ENCODE measurements at places on chromosomes 11 and 22.

DNA sequence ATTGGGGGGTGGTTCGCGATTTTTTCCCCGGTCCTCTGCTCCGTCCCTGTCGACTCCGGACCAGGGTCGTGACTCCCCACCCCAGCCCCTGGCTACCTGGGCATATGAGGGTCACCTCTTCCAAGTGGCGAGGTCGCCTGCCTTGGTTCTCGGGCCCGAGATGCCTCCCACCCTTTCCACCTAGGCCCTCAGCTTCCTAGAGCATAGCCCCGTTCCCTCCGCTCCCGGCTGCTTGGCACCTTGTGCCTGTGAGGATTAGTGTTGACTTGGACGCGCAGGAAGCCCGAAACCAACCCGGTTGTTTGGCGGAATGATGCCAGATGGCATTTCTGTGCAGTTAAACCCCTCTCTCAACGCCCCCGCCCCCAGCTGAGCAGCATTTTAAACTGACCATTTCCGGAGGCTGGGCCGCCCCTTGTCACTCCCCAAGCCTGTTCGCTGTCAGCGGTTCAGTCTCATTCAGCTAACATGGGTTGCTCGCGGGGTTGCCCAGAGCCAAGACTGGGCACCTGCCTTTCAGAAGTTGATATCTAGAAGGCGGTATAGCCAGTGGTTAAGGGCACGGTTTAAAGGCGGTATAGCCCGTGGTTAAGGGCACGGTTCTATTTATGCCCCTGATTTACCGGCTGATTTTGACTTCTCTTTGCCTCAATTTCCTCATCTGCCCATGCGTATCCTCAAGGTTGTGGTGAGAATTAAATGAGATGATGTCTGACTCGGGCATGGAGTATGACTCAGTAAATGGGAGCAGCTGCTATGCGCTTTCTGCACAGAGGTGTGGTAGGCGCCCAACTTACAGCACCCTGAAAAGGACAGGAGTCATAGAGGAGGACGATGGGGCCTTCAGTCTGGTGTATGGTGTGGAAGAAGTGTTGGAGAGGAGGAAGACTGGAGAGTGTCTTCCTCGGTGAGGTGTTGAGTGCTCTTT lies 639 bp downstream of the INCENP start:
- no peak for ATAC-seq

- no peak for ATAC-seq
Observed at GRCh38 chr11:16512198-16512898, 156.0 kb upstream of the SOX6 start.

DNA sequence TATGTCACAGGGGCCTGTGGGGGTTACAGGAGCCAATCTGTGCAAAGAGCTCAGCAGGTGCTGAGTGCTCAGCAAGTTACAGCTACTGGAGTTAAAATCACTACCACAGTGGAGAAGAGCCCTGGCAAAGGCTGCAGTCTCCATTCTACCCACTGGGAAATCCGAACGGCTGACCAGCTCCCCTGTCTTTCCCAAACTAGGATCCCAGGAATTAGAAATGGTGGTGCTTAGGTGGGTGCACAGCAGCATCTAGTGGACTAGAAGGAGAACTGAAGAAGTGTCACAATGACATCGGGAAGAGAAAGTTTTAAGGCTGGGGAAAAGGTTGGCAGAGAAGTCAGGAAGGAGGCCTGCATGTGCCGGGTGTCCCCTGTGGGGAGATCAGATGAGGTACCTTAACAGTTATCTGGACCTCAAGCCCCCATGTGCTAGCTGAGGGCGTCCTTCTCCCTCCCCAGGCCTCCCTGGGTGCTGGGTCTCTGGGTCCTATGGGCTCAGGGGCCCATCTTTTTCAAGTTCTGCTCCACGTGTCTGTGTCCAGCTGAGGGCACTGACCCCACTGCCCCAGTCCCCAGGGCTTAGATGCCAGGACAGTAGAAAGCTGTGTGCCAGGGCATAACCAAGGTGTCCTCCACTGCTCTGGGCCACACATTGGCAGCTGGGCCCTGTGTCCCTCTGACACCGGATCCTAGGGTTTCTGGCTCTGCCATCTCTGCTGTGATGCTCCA lies 1.9 kb downstream of the PIWIL3 start:
- no peak for ATAC-seq

- ATAC-seq: no peak
Observed at GRCh38 chr11:56693428-56693827, 5.5 kb upstream of the OR9G1 start.

DNA sequence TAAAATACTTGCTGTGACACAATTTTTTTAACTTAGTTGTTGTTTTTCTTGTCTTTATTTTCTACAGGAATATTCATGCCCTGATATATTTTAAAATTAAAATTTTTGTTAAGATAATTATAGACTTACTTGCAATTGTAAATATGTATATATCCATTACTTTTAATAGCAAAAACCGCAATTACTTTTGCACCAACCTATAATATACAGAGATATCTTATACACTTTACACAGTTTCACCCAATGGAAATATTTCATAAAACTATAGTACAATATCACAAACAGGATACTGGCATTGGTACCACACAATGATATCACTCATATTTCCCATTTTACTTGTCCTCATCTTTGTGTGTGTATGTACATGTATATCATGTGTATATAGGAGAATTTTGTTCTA lies 188.8 kb downstream of the DLG2 start:
- no peak for ATAC-seq

DNA sequence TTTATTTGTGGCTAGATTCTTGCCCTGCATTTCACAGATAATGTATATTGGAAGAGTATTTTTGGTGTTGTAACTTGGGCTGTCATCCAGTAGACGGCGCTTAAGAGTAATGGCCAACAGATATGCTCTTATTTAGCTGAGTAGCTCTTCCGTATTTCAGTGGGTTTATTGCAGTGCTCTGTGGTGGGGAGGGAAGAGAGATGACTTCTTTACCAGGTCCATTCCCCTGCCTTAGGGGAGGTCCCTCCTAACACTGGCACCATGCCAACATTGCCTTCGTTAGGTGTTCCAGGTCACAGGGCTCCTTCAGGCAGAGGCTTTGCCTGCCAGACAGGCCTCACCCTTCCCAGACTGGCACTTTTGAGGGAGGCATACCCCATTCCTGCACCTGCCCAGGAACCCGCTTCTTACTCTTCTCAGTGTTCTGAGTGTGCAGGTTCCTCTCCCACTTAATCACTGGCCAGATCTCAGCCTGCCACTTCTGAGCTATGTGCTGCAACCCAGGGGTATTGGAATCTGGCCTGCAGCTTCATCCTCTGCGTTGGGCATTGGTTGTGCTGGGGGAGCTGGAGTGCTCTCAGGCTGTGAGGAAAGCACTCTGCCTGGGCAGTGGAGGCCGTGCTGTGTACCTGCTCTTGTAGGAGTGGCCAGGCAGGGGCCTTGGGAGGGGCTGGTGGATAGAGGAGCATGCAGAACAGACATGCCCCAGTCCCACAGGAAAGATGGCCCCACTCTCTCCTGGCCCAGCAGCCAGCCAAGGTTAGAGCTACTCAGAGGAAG lies 29.4 kb upstream of the SLN start:
- peak; percentile 10 for ATAC-seq

DNA sequence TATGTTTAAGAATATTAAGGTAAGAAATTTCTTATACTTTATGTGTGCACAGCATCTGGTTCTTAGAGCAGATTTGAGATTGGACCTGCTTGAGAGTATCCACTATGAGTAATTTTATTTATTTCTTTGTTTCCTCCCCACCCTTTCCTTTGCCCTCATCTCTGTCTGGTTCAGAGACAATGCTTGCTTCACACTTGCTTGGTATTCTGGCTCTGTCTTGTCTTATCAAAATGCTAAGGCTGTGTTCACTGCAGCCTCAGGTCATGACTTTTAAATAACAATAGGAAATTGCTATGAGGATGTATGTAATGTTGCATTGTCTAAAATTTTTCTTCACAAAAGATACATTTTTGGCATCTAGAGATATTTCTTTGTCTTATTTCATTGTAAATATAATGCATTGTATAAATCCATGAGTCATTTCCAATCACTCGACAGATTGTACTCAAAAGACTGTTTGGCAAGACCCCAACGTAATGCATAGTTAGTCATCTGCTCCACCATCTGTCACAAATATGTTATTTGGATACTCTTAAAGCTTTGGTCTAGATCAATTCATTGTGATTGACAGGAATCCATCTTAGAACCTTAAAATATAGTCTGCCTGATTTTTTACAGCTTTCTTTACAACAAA lies 395.7 kb downstream of the AASDHPPT start:
- no peak for ATAC-seq

- no peak for ATAC-seq
Observed at GRCh38 chr22:35641494-35642120, 6.6 kb upstream of the APOL6 start.

DNA sequence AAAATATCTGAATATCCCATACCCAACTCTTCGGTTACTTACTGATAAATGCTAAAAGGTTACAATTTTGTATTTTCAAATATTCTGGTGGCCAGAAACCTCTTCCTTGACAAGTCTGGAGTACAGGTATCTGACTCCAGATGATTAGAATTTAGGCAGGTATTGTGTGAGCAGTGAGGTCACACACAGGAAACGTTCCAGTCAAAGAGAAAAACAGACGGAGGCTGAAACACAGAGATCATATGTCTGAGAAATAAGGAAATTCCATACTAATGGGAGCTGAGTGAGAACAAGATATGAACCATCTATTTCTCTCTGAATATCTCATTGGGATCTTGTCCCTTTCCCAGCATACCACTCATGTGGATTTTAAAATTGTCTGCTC lies 89.4 kb upstream of the IGLL5 start:
- ATAC-seq: no peak

DNA sequence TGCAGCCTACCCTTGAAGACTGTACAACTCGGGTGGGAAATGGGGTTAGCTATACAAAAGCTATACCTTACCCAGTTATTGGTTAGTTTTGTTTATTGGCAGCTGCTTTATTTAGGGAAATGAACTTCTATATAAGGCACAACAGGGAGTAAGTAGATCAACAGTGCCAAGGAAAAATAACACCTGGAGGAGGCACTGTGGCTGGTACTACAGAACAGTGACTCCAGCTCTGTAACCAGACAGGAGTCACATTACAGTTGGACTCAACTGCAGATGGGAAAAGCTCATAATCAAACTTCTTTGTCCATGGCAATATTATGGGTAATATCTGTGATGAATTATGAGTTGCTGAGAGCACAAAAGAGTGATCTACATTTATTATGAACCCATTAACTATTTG lies 14.0 kb downstream of the P4HA3 start:
- ATAC-seq: no peak

- peak; percentile 96 for ATAC-seq
Observed at GRCh38 chr11:63671322-63672155, at the start of gene ATL3. ATL3 (minus strand) TSS chr11:63671376; CDS start chr11:63671335, 41 bp downstream.

DNA sequence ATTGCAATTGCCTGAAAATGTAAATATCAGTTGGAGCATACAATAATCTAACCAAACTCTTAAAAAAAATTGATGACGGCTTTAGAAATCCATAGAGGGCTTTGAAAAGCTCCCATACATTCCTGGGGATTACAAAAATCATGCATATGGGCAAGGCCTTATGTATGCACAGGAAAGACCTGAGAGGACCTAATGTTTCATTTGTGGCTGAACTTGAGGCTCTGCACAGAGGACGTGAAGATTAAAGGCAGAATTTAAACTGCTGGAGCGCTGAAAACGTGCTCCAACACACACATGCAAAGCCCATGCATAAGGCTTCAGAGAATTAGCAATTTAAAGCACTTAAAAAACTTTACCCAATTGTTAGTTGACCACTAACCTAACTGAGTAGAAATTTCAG lies 3.5 kb downstream of the OR5B12 start:
- no peak for ATAC-seq

- ATAC-seq: no peak
Observed at GRCh38 chr11:113906038-113906437, 1.4 kb downstream of the HTR3B start.

- no peak for ATAC-seq
Observed at GRCh38 chr11:59501931-59502330, 1.4 kb upstream of the OR4D11 start.

DNA sequence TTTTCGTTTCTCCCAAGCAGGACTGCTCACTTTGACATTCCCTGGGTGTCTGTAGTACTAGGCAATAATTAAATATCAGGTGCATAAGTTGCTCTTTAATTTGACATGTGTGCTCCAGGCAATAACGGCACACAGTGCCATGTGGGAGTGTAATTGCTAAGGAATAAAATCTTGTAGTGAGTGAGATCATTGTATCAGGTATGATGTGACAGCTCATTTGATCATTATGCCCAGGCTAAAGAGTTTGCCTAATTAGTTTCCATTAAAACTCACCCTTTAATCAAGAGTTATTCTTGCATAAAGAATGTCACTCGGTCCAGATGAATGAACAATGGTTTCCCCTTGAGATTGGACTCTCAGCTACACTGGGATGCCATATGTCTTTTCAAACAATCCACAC lies 220.0 kb downstream of the INSC start:
- ATAC-seq: no peak

GRCh38 chr22:25928038-25928437 lies 186.1 kb downstream of the MYO18B start:
- ATAC-seq: no peak

GRCh38 chr11:115607621-115608221 lies 103.5 kb upstream of the CADM1 start:
- ATAC-seq: no peak

DNA sequence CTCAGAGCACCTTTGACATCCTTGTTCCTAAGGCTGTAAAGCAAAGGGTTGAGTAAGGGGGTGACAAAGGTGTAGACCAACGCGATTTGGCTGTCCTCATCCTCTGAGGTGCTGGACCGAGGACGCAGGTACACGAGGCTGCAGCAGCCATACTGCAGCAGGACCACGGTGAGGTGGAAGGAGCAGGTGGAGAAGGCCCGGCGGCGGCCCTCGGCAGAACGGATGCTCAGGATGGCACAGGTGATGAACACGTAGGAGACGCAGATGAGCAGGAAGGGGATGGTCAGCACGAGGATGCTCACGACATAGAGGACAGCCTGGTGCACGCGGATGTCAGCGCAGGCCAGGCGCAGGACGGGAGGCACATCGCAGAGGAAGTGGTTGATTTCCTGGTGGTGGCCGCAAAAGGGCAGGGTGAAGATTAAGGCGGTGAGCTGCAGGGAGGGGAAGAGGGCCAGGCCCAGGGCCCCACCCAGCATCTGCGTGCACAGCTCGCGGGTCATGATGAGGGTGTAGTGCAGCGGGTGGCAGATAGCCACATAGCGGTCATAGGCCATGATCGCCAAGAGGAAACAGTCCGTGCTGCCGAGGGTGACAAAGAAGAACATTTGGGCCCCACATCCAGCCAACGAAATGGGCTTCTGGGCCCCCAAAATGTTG lies 632 bp downstream of the OR10Q1 start:
- ATAC-seq: no peak

Data from activated CD4-positive, CD25-positive, alpha-beta regulatory T cell treated with anti-CD3 and anti-CD28 coated beads, Interleukin-2, amount 50 U/mL, for 24 hours (primary cell).